HTR-8/SVneo (cell line): ENCODE measurements at places on chromosomes 16 and 17.

- DNase-seq, result peak; percentile 81
Observed at GRCh38 chr16:4214215-4214621, 27.7 kb downstream of the SRL start.

- DNase-seq, result no peak
Observed at GRCh38 chr16:84036131-84036530, 6.5 kb downstream of the SLC38A8 start.

GRCh38 chr16:86294535-86295196 lies 215.7 kb upstream of the FOXF1 start:
- no peak for DNase-seq

GRCh38 chr17:64264891-64265290 lies 1.8 kb upstream of the TEX2 start:
- no peak for DNase-seq

DNA sequence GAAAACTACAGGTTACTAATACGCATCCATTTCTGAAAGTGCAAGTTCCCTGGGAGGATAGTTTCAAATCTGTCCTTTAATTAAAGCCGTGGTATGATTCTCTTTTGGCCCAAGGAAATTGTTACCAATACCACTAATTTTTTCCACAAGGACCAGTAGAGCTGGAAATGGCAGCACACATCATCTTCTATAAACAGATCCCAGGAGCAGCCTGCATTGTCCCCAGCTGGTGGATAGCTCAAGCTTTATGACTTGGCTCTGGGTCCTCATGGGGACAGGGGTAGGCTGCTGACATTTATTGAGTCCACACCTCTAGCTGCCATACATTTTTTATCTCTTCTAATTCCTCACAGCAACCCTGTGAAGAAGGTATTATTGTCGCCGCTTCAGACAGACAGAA lies 35.8 kb upstream of the BHLHA9 start:
- DNase-seq, result no peak

DNA sequence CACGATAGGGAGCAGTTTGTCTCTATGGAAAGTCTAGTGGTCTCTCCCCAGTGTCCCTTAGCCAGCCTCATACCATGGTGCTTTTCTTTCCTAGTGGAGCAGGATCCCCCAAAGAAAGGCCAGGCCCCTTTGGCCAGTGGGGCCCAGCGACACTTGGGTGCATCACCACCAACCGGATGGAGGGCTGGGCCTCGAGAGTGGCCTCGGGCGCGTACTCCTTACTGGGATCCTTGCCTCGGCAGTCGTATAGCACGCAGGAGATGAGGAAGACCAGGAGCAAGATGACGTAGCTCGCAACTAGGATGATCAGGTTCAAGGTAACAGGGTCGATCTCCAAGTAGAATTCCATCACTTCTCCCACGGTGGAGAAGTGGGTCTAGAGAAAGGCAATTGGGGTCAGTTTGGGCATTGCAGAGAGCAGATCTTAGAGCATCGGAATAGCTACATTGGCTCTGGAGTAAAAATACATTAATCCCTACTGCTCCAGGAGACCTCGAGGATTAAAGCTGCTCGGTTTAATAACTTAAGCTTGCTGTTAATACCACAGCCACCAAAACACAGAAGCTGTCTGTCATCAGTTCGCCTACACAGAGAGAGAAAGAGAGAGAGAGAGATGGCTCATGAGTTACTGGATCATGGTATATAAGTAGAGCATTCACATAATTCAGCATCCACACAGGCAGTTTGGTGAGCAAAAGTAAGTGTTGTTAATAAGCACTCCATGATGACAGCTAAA lies at the start of gene SMIM36:
SMIM36 (minus strand) TSS at position 467 of the 736 bp plus-strand sequence.
- DNase-seq, result no peak

DNA sequence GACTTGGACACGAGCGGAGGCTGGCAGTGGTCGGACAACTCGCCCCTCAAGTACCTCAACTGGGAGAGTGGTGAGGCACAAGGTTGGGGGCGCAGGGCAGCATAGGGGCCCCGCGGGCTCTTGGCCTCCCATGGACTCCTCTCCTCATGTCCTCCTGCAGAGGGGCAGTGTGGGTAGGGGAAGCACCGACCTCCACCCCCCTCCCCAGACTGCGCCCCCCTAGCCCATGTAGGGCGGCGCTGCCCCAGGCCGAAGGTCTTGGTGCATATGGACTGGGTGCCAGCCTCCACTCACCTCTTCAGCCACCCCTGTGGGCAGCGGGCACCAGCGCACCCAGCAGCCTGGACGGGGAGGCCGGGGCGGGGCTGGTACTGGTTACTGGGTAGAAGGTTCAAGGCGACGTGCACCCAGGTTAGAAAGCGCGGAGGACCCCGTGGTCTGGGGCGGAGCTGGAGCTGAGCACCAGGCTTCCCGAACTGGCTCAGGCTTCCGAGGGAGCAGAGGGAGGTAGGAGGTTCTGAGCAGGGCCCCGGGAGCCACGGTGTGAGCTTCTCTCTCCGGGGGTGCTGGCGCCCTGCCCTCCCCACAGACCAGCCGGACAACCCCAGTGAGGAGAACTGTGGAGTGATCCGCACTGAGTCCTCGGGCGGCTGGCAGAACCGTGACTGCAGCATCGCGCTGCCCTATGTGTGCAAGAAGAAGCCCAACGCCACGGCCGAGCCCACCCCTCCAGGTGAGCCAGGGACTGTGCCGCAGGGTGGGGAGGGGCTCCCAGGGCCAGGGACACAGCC lies 39.5 kb downstream of the MRC2 start:
- DNase-seq, result no peak

DNA sequence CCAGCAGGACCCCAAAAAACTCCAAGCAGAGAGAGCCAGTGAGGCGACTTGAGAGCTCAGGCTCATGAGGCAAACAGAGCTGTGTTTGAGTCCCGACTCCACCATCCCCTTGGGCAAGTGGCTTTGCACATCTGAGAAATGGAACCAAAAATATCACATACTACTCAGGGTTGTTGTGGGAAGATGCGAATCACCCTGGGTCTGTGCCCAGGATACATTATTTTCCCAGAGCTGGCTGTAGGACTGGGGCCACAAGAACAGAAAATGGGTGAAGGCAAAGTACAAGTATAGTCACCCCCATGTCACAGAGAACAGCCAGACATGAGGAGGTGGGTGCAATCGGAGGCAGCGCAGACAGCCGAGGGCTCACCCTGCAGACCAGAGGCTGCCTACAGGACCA lies 127.3 kb downstream of the GAS7 start:
- no peak for DNase-seq

DNA sequence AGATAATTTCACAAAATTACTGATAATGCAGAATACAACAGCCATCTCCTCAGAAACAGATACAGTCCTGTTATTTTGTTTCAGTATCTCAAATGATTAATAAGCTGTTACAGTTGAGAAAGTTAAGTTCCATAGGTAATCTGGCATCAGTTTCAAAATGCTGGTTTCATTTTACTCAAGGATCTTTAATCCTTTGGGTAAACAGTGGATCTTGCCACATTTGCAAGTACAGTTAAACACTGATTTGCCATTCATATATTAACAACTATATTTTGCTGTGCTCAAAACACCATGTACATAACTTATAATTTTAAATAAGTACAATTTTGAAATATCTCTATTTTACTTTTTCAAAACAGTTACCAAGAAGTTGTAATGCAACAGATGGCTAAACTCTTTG lies 31.2 kb downstream of the RPGRIP1L start:
- no peak for DNase-seq

- no peak for DNase-seq
Observed at GRCh38 chr17:19706791-19707727, 9.3 kb downstream of the SLC47A2 start.

GRCh38 chr16:3577302-3577752 lies at the start of gene NLRC3:
Gene NLRC3 (minus strand): TSS chr16:3577403. CDS start chr16:3565036, 12,367 bp downstream.
- DNase-seq, result no peak
